ENCODE measurements at places on chromosomes 16 and 17.

GRCh38 chr16:84751241-84751640 lies 51.4 kb downstream of the USP10 start:
- no peak for DNase-seq

- DNase-seq, result no peak
These were observed 29.8 kb downstream of the LAT start for GRCh38 chr16:29014561-29015069.

DNA sequence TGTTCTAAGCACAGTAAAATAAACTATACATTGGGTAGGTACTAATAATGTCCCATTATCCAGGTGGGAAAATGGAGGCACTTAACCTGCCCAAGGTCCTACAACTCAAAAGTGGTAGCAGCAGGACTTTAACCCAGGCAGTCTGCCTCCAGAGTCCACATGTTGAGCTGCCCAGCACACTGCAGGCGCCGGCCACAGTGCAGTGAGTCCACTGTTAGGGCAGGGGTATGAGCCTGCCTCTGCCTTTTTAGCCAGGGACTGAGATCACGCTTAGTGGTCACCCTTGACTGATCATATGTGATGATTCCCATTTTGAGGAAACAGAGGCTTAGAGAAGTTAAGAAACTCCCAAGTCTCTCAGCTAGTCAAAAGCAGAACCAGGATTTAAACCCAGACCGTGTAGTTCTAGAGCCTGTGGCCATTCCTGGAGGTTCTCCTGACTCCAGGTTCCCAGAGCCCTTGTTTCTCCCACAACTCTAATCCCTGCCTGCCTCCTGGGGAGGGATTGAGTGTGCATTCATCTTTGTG lies 8.4 kb downstream of the CES1 start:
- DNase-seq, result no peak

GRCh38 chr16:75062135-75062975 lies 54.2 kb downstream of the LDHD start:
- DNase-seq, result no peak

DNA sequence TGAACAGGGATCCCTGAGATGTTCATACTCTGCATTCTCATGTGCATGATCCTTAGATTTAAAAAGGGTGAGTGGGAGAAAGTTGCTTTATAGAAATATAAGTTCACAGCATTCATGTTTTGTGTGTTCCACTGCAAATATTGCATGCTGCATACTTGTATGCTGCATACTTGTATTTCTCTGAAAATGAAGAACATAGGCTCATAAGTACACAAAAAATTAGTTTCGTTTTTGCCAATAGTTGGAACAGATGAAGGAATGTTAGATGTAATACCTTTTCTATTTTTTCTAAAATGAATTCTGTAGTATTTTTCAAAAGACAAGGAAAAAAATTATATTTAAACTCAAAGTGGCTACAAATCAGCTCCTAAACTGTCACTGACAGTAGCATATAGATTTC lies 79.0 kb downstream of the NFAT5 start:
- no peak for DNase-seq

GRCh38 chr16:83933885-83934683 lies 19.0 kb upstream of the OSGIN1 start:
- no peak for DNase-seq

GRCh38 chr16:8649829-8650554 lies 24.4 kb upstream of the ABAT start:
- DNase-seq, result no peak

DNA sequence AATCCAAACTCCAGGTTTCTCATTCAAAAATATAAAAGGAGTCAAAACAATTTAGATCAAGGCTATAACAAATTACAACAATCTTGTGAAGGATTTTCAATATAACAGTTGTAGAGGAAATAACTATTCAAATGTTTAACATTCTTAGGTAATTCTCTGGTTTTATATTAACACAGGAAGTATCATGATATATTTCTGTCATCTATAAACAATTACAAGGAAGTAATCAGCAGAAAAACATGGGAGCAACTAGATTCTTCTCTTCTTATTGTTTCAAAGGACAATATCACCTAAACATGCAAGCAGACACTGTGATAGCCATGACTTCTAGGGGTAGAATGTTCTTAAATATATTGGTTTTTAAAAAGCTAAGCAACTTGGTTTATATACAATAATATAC lies 49.9 kb downstream of the FBXL20 start:
- no peak for DNase-seq

Data from T-helper 1 cell (primary cell).